ENCODE measurements at places on chromosomes 3 and 15.

- no peak for DNase-seq
These were observed 10.9 kb downstream of the CCDC13 start for GRCh38 chr3:42762046-42762724.

DNA sequence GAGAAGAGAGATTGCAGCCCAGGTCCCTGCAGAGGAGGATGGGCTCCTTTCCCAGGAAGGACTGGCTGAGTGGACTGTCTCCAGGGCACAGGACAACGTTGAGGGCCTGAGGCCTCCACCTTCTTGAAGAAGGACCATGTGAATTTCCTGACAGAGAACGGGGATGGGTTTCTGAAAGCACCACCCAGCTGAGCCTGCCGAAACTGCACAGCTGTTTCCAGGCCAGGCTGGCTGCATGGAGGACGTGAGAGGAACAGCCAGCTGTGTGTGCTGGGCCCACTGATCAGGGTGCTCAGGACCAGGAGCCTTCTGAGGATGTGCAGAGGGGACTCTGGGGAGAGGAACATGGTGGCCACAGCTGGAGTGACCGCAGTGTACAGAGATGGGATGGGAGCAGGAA is 39.2 kb downstream of the HMCES start:
- no peak for DNase-seq

GRCh38 chr3:166522017-166522416 is 684.8 kb upstream of the BCHE start:
- no peak for DNase-seq

DNA sequence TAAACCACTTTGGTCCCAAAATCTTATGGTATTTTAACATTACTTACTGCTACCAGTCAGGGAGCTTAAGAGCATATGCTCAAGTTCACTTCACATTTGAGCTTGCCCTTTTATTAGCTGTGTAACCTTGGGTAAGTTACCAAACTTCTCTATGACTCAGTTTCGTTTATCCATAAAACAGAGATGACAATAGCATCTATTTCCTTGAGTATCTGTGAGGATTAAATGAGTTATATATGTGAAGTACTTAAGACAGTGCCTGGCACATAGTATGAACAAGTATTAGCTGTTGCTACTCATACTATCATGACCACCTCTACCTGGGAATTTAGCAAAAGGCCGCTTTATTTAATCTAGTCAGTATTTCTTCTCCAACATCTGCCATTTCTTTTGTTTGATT is 5.9 kb downstream of the ATOSA start:
- no peak for DNase-seq

- no peak for DNase-seq
These were observed 180.8 kb downstream of the MEGF11 start for GRCh38 chr15:66072616-66073361.

GRCh38 chr3:126465928-126466544 is 9.7 kb downstream of the ZXDC start:
- no peak for DNase-seq

GRCh38 chr3:14403619-14404155 is 1.3 kb downstream of the SLC6A6 start:
- no peak for DNase-seq

DNA sequence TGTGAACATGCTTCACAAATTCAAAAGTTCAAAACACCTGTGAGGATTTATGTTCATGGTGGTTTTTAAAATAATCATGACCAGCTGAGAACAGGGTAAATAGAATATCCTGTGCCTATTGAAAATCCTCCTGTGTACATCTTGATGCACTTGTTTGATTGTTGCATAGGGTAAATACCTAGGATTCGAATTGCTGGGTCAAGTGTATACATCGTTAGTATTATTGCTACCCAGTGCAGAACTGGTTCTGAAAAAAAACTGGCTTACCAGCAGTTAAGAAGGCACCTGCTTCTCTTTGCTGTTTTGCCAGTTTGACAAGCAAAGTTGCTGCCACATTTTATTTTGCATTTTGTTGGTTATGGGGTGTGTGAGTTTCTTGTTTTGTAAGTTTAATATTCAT is 272.6 kb downstream of the CLSTN2 start:
- no peak for DNase-seq

- no peak for DNase-seq
These were observed 6.9 kb downstream of the GALNT15 start for GRCh38 chr3:16181361-16181760.

- no peak for DNase-seq
These were observed 223.5 kb upstream of the PROK2 start for GRCh38 chr3:72008226-72008996.
